ENCODE measurements at places on chromosomes 3 and 15. TPM values are rescaled to one million over a fixed set of nuclear protein-coding genes. Genes with fewer than 3 reads are reported as not detected.

DNA sequence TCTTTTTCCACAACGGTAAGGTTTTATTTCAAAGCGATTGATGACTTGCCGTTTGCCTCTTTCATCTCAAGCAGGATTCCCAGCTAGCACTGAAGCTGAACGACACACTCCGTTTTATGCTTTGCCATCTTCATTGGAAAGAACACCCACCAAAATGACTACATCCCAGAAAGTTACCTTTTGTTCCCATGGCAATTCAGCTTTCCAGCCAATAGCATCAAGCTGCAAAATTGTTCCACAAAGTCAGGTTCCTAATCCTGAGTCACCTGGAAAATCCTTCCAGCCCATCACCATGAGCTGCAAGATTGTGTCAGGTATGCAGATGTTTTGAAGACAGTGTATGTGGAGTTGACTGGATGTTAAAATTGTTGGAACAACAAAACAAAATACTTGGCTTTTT is 56.5 kb downstream of the YEATS2 start:
- no peak for DNase-seq

GRCh38 chr15:74295800-74296199 is 59.7 kb downstream of the CCDC33 start:
- no peak for DNase-seq

Gene ZDHHC19
- polyA plus RNA-seq: 0.16 TPM

Gene DNAH12
- polyA plus RNA-seq: 1.7 TPM

Gene CIDEC
- polyA plus RNA-seq: not detected

Gene RPP25
- polyA plus RNA-seq: 3.3 TPM
